Hair follicle dermal papilla cell (primary cell): ENCODE measurements at places on chromosomes 1 and 21. TPM values are rescaled to one million over a fixed set of nuclear protein-coding genes. Genes with fewer than 3 reads are reported as not detected.

The KRTAP13-2 gene
- total RNA-seq: not detected in 2 replicates

The ETV3L gene
- not detected in 2 replicates for total RNA-seq

The PLEKHM2 gene
- 82.1 and 83.7 TPM in 2 replicates for total RNA-seq

The PEX11B gene
- 24.7 TPM in 2 replicates for total RNA-seq
